Thoracic aorta (tissue), 2 donors: ENCODE measurements at places on chromosomes 2 and 18. TPM values are rescaled to one million over a fixed set of nuclear protein-coding genes. Genes with fewer than 3 reads are reported as not detected.

GRCh38 chr2:15069149-15069548 lies 436.6 kb downstream of the LRATD1 start:
- no peak overlapping the region for H3K27ac ChIP-seq
- no peak overlapping the region for H3K4me3 ChIP-seq
- H3K27me3 ChIP-seq = no peaks in the 10 kb centered on the region
- H3K36me3 ChIP-seq = no peaks in the 10 kb centered on the region
- DNase-seq = no peak

GRCh38 chr2:56813490-56813889 lies 629.7 kb downstream of the CCDC85A start:
- no peak for DNase-seq
- H3K4me1 ChIP-seq = no peaks in the 10 kb centered on the region
- no peaks in the 10 kb centered on the region for H3K36me3 ChIP-seq
- no peak overlapping the region for H3K4me3 ChIP-seq

- peak overlapping the region; percentile 23 for H3K4me3 ChIP-seq
- H3K36me3 ChIP-seq = no peaks in the 10 kb centered on the region
- no peak for DNase-seq
- H3K27me3 ChIP-seq = no peaks in the 10 kb centered on the region
- H3K4me1 ChIP-seq = no peaks in the 10 kb centered on the region
Observed at GRCh38 chr18:55795101-55795669, 207.2 kb upstream of the TCF4 start.

DNA sequence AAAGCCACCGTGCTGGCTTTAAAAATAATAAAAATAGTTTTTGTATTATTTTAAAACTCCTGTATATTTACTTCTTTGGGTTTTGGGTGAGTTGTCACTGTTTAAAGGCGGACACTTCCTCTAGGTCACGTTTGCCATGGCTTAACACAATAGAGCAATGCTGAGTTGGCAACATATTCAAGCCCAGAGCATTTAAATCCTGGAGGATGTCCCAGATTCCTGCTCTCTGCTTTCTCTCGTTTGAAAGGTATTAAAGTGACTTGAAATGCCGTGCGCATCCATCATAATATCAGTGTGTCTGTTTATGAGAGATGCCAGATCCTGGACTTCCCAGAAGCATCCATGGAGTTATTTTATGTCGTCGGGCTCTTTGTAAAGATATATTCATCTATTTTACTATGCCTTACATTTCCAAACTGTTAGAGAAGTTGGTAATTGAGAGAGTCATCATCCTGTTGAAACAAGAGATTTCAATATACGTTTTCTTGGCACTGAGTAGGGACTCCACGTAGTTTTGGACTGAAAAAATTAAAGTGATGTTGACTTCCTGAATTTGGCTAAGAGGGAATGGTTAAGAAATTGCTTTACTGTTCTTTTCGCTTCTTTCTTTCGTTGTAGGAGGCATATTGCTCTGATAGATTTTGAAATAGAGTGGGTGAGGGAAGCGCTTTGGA lies 150.6 kb downstream of the ZNF236 start:
- H3K27me3 ChIP-seq = no peaks in the 10 kb centered on the region
- DNase-seq = no peak
- H3K36me3 ChIP-seq = no peaks in the 10 kb centered on the region
- H3K4me3 ChIP-seq = no peak overlapping the region
- no peak overlapping the region for H3K27ac ChIP-seq

GRCh38 chr2:231720987-231721966 lies 13.0 kb downstream of the PTMA start:
- H3K4me1 ChIP-seq = peaks cover 7% of the 10 kb centered on the region
- no peak for DNase-seq
- H3K27me3 ChIP-seq = no peaks in the 10 kb centered on the region

DNA sequence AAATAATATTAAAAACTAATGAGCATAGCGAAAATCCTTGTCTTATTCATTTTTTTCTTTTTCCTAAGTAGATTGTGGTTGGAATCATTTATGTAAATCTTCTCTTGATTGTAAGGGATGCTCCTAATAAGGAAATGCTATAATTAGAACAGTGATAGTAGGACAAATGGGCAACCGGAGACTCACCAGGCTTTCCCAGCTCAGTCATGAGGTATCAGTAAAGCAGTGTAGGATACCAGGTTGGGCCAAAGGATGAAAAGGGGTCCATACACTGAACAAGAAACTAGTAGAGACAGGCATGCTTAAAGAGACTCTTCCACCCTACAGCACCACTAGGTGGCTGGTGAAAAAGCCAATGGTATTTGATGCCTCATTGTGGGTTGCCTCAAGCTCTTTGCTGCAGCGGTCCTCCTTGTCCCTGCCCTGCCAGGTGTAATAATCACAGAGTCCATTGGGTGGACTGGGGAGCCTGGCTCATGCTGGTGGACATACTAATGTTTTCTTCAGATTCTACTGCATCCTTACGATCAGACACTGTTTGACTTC lies 71.4 kb upstream of the FAM98A start:
- DNase-seq = no peak
- H3K36me3 ChIP-seq = no peaks in the 10 kb centered on the region
- no peaks in the 10 kb centered on the region for H3K27me3 ChIP-seq

- H3K27ac ChIP-seq = no peak overlapping the region
- H3K36me3 ChIP-seq = no peaks in the 10 kb centered on the region
- H3K4me3 ChIP-seq = no peak overlapping the region
- H3K4me1 ChIP-seq = peaks cover 26% of the 10 kb centered on the region
- no peak for DNase-seq
Observed at GRCh38 chr18:62327977-62328376, 2.9 kb downstream of the TNFRSF11A start.

DNA sequence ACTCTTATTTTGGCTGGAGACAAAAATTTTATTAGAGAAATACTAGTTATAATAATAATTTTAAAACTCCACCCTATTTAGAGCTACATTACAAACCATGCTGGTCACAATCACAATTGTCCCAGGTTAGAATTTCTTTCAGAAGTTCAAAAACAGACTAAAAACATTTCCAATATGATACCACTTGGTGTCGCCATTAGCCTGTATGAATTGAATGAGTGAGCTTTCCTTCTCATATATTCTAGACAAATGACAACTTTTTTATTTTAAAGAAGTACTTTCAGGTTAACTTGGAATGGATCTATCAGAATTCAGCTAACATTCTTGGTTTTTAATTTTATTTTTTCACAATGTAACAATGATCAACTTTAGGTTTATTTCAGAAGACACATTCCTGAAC lies 48.0 kb downstream of the SERPINB8 start:
- H3K4me3 ChIP-seq = no peak overlapping the region
- no peak overlapping the region for H3K27ac ChIP-seq
- no peaks in the 10 kb centered on the region for H3K36me3 ChIP-seq
- no peaks in the 10 kb centered on the region for H3K27me3 ChIP-seq
- no peaks in the 10 kb centered on the region for H3K4me1 ChIP-seq

DNA sequence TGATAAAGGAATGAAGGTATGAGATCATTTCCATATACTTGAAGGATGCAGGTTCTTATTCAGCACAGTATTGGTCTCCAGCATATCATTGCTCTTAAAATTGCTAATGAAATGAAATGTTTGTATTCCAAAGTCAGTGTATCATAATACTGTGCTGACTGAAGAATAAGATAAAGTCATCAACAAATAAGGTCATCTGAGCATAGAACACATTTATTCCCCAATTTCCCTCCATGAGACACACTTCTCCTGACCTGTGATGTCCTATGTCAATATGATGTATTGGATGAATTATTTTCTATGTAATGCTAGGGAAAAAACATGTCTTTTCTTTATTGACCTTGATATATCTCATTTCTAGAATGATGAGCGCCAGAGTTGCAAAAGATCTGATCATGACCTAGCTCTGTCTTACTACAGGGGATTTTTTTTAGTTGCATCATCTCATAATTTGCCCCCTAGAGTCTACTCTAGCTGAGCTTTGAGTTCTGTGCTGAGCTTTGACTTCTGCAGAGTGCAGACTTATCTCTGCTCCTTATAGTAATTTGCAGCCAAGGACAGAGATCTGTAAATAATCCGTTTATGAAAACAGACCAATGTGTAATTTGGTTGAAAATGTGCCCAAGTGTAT lies 859.8 kb downstream of the TRIB2 start:
- no peaks in the 10 kb centered on the region for H3K36me3 ChIP-seq
- no peak for DNase-seq
- H3K27me3 ChIP-seq = no peaks in the 10 kb centered on the region

DNA sequence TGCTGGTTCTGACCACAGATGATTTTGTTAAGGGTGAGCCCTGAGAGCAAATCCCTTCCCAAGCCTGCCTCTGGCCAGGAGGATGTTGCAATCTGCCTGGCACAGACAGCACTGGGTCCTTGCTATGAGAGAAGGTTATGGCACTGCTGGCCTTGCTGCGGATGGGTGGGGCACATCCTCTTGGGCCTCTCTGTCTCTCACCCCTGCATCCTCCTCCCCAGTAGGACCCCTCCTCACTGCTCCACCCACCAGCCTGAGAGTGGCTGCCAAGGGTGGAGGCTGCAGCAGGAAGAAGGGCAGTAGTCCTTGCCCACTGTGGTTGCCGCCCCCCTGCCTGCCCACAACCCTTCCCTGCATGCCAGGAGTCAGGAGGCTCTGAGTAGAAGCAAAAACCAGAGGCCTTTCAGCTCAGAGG lies 180.9 kb downstream of the ZBTB7C start:
- H3K36me3 ChIP-seq = no peaks in the 10 kb centered on the region
- no peak for DNase-seq
- H3K4me3 ChIP-seq = no peak overlapping the region
- no peak overlapping the region for H3K27ac ChIP-seq
- peaks cover 20% of the 10 kb centered on the region for H3K4me1 ChIP-seq
- no peaks in the 10 kb centered on the region for H3K27me3 ChIP-seq

GRCh38 chr2:172226244-172227061 lies 123.8 kb upstream of the DLX2 start:
- no peaks in the 10 kb centered on the region for H3K27me3 ChIP-seq
- H3K4me3 ChIP-seq = no peak overlapping the region
- H3K36me3 ChIP-seq = no peaks in the 10 kb centered on the region
- DNase-seq = no peak
- H3K4me1 ChIP-seq = no peaks in the 10 kb centered on the region

DNA sequence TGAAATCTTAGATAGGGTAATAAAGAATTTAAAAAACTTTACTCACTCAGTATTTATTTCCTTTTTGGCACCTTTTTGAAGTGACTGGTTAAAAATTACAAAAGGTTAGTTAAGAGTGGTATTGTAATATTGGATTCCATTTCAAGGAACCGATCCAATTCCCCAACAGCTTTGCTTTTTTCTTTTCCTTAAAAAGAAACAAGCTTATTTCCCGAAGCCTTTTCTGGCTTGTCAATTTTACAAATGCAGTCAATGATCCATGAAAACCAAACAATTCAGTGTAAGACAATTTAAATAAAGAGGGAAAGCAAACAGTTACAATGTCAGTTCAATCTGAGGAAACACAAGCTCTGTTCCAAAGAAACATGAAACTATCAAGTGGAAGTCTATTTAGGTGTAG lies 200.2 kb downstream of the RIT2 start:
- no peaks in the 10 kb centered on the region for H3K36me3 ChIP-seq
- H3K27me3 ChIP-seq = no peaks in the 10 kb centered on the region
- DNase-seq = no peak
- H3K4me3 ChIP-seq = no peak overlapping the region

GRCh38 chr2:39604866-39605265 lies 60.9 kb upstream of the TMEM178A start:
- H3K36me3 ChIP-seq = no peaks in the 10 kb centered on the region
- no peak overlapping the region for H3K4me3 ChIP-seq
- no peak overlapping the region for H3K27ac ChIP-seq
- no peaks in the 10 kb centered on the region for H3K27me3 ChIP-seq
- peaks cover 9% of the 10 kb centered on the region for H3K4me1 ChIP-seq

DNA sequence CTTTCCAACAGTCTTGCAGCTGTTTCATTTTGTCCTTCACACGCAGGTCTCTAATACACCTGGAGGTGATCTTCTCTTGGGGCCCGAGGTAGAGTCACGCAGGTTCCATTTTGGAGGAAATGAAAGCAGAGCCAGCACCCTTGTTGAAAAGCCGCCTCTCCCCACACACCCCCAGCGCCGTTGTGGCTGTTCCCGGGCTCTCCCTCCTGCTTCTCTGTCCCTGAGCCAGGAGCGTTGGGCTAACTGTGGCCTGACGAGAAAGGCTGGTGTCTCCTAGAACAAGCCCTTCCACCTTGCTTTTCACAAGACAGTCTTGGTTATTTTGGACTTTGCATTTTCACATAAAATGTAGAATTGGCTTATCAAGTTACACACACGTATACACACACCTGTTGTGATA lies 16.3 kb downstream of the SNED1 start:
- H3K4me3 ChIP-seq = no peak overlapping the region
- no peak overlapping the region for H3K27ac ChIP-seq
- H3K36me3 ChIP-seq = peaks cover 9% of the 10 kb centered on the region
- H3K27me3 ChIP-seq = no peaks in the 10 kb centered on the region

- no peaks in the 10 kb centered on the region for H3K4me1 ChIP-seq
- no peak overlapping the region for H3K27ac ChIP-seq
- H3K27me3 ChIP-seq = no peaks in the 10 kb centered on the region
- H3K36me3 ChIP-seq = no peaks in the 10 kb centered on the region
Observed at GRCh38 chr2:60331115-60331809, 222.2 kb downstream of the BCL11A start.

- H3K27me3 ChIP-seq = no peaks in the 10 kb centered on the region
- H3K4me1 ChIP-seq = no peaks in the 10 kb centered on the region
- no peaks in the 10 kb centered on the region for H3K36me3 ChIP-seq
- H3K4me3 ChIP-seq = no peak overlapping the region
- DNase-seq = no peak
- no peak overlapping the region for H3K27ac ChIP-seq
Observed at GRCh38 chr2:131580187-131580586, 52.5 kb downstream of the CCDC74A start.

DNA sequence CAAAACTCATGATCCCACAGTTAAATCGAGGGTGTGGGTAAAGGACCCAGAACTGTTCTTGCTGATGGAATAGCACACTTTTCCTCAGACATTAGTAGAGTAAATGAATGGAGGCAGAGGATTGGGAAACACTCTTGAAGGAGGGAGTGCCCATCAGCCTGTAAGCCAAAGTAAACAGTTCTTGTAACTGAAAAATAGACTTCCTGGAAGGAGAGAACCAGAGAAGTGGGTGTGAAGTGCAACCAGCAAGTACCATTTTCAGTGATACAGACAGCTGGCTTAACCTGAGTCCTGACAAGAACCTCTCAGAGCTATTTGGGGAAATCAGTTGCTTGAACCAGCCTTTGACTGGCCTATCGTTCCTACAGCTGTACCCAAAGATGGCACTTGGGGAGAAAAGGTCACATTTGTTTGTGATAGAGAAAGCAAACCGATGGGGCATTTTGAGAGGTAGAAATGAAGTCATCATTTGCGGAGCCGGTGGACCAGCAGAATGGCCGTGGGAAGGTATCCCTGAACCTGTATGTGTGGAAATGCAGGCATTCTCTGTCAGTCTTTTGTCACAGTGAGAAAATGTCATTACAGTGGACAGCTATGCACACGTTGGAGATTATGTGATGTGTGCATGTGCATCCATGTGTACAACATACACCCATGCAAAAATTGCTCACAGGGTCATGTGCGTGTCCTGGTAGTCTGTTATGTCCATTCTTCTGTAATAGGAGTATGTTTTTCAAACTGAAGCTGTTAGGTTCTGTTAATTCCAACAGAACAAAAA lies 17.8 kb downstream of the CRIM1 start:
- H3K4me1 ChIP-seq = peaks cover 62% of the 10 kb centered on the region
- H3K27me3 ChIP-seq = no peaks in the 10 kb centered on the region
- H3K27ac ChIP-seq = peak overlapping the region; percentile 48
- no peaks in the 10 kb centered on the region for H3K36me3 ChIP-seq
- DNase-seq = no peak

ANKRD30B gene
- total RNA-seq = not detected

SFTPB gene
- not detected for total RNA-seq

NETO1 gene
- 1.2 TPM for total RNA-seq

AFF3 gene
- total RNA-seq = 20.1 TPM

GPN1 gene
- 22.3 TPM for total RNA-seq

MATN3 gene
- total RNA-seq = 1.3 TPM

INHBB gene
- total RNA-seq = 2.8 TPM

SCYGR7 gene
- not detected for total RNA-seq

ZSWIM2 gene
- total RNA-seq = not detected
